ENCODE measurements at places on chromosomes 7 and 10.

DNA sequence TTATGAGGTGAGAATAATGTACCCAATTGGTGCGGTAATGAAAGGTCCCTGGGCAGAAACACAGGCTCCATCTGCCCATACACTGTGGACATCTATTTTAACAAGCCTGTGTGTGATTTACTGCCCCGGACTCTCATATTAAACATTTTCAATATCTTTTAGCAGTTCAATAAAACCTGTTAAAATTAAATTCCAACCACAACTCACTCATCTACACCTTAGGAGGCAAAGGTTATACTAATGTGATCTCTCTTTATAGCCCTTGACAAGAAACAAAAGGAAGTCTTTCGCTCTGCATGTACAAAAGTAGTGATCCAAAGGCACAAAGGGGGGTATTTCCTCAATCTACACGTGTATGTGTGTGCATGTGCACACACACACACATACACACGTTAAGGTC lies 186.0 kb downstream of the PARD3 start:
- DNase-seq: no peak

DNA sequence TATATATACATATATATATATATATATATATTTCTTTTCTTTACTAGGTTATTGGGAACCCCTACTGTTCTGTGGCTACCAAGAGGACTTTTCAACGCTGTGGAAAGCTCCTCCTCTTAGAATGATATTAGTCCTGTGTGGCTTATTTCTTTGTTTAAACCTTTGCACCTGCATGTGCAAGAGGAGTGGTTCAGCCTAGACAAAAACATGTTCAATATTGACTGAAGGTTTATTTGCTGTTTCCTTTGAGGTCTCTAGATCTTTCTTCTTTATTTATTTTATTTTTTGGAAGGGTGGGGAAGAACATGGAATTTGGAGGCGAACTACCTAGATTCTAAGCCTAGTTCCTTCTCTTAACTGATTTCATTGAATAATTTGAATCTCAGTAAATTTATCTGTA lies 118.1 kb downstream of the GNAT3 start:
- no peak for DNase-seq

- DNase-seq: no peak
These were observed 575.6 kb downstream of the ARL4A start for GRCh38 chr7:13262929-13263530.

- DNase-seq: no peak
These were observed 3.4 kb downstream of the INHBA start for GRCh38 chr7:41699516-41699915.

DNA sequence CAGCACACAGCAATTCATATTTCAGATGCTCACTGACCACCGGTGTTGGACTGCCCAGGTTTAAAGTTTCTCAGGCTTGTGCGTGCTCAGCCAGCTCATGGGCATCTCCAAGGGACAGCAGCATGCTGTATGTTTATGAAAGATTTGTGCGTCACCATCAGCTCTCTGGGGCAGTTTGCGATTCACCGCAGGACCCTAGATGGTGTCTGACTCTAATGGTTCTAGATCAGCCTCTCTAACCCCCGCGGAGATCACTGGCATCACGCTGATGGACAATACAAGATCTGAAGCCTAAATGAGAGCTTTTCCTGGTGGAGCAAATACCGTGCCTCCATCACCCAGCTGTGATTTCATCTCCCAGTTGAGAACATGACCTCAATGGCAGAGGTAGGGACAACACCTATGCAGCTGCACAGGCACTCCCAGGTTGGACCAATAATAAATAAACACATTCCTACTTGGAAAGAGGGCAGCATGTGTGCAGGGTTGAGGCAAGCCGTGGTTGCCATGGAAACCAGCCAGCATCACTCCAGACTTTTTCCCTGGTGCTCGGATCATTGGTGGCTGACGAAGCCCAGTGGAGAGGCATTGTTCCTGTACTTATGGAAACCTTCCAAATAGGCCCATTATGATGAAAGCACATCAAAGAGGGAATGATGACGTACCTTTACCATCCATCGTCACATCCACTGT lies 253.6 kb downstream of the KCNMA1 start:
- no peak for DNase-seq

DNA sequence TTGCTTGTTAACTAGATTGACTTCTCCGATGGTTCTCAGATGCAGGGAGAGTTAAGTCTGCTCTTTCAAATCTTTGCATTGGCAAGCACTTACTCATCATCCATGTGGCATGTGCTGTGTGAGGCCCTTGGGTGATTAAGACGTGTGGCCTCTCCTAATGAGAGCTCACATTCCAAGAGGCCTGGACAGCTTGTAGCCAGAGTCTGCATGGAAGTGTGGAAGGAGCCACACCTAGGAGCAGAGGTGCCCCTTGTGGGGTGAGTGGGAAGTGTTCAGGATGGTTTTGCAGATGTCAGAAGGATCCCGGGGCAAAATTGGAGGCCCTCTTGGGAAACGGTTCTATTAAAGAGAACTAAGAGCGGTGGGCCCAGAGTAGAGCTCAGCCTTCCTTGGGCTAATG lies 225.9 kb downstream of the PAXIP1 start:
- DNase-seq: no peak

Measured in esophagus squamous epithelium (tissue), 5 donors.